NCI-H1417 (cell line): ENCODE measurements at places on chromosomes 4 and X.
A peak's percentile ranks its signal among the peaks of the same experiment; 100 is the strongest.

DNA sequence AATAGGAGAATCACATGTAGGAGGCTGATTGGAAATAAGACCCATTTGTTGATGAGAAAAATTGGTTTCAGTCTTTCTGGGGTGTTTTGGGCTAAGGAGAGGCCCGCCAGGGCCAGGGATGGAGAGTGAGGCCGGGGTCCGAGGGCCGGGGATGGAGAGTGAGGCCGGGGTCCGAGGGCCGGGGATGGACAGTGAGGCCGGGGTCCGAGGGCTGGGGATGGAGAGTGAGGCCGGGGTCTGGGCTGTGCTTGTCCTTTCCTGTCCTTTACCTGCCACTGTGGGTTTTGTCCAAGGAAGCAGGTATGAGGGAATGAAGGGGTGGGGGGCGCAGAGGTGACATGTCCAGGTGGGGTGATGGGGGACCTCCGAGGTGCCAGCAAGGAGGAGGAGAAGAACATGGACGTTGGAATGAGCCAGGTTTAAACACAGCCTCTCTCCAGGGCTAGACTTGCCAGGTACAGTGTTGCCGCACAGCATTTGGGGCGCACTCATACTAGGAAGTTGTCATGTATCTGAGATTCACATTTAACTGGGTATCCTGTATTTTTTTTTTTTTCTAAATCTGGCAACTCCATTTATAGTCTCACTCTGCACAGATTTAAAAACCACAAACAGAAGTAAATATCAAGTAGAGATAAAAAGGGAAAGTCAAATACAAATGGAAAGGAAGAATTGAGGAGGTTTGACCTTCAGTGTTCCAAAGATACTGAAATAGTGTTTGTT is 8.8 kb downstream of the RGS12 start:
- DNase-seq = no peak

- peak; percentile 47 for DNase-seq
Observed at GRCh38 chr4:110344165-110344564, 131.8 kb upstream of the ENPEP start.

- peak; percentile 78 for DNase-seq
Observed at GRCh38 chr4:83010522-83011318, at the start of gene LIN54. Gene LIN54 (minus strand): TSS chr4:83010823. CDS start chr4:82984844, 25,979 bp downstream.

DNA sequence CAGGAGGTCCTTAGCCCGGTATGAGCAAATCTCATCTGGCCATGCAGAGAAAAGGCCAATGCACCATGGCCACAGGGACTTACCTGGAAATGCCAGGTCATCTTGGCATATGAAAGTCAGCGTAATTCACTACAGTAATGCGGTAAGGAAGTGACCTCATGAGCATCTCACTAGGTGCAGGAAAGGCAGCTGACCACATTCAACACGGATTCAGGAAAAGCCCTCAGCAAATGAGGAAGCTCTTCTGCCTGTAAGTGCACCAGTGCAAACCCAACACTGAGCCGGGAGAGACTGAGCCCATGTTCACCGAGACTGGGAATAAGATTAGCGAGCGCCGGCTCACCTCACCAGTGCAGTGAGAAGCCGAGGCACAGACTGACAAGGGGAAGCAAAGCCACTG is 23.7 kb downstream of the LRPAP1 start:
- DNase-seq = no peak

- DNase-seq = peak; percentile 61
Observed at GRCh38 chr4:138090150-138090917, 151.8 kb downstream of the SLC7A11 start.

- DNase-seq = no peak
Observed at GRCh38 chr4:178602833-178603232, 1160.6 kb upstream of the AGA start.

- no peak for DNase-seq
Observed at GRCh38 chrX:45186643-45187026, 14.0 kb downstream of the DIPK2B start.
